LoVo (cell line): ENCODE measurements at places on chromosomes 4 and X.

GRCh38 chr4:82050796-82051195 lies 323.0 kb downstream of the HNRNPD start:
- no peak for DNase-seq

DNA sequence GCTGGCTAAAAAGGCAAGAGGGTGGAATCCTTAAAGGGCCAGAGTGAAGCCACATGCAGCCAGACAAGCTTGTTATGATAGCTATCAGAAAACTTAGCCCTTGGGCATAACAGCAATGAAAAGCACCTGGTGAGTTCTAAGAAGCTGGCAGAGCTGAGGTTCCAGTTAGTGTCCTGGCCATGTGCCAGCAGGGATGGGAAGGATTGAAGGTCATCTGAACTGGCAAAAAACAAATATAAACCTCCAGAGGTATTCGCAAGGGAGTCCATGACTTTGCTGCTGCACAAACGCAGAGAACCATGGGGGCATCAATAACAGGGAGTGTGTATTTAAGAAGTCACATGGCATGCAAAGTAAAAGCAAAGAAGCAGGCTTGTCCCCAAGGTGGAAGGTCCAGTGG lies 208.9 kb downstream of the FAM47A start:
- no peak for DNase-seq

GRCh38 chr4:12231098-12231497 lies 802.4 kb upstream of the HS3ST1 start:
- DNase-seq: no peak

GRCh38 chr4:60129740-60130139 lies 1070.4 kb upstream of the ADGRL3 start:
- no peak for DNase-seq

GRCh38 chr4:24881508-24882196 lies 31.2 kb downstream of the CCDC149 start:
- DNase-seq: no peak

DNA sequence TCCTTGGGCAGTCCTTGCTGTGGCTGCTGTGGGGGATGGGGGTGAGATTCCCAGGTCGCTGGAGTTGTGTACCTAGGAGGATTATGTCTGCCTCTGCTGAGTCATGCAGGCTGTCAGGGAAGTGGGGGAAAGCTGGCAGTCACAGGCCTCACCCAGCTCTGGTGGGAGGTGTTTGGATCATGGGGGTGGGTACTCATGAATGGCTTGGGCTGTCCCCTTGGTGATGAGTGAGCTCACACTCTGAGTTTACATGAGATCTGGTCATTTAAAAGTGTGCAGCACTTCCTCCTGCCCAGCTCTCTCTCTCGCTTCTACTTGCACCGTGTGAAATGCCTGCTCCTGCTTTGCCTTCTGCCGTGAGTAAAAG lies 24.6 kb upstream of the PDLIM3 start:
- peak; percentile 47 for DNase-seq

DNA sequence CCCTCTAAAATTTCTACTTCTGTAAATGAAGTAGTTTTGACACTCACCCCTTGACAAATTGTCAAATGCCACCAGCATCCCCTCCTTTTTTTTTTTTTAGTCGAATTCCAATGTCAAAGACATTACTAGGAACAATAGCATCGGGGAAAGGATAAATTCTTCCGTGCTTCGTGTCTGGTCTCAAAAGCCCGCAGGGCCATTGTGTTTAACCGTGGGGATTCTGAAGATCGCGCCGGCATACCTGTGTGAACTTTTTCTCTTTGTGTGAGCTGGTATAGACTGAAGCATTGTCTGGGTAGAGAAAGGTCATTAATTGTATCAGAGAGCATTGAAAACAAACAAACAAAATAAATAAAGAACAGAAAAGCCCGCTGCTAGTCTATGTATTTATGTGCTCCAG lies 313.9 kb downstream of the ASMT start:
- DNase-seq: no peak

- no peak for DNase-seq
These were observed 32.9 kb downstream of the HTT-AS start for GRCh38 chr4:3041192-3042142.

DNA sequence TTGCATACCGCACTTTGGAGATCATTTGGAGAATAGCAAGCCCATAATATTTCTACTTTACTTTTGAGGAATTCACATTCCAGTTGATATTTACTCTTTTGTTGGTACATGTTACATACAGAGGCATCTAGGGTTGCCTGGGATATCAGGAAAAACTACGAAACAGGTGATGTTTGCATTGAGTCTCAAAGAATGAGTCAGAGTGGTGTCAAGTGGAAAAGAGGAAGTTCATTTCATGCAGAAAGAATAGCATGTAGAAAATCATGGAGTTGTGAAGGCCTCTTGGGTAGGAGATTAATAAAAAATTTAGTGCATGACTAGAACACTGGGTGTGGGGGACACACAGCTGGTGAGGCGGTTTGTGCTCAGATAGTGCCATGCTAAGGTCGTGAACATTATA lies 33.5 kb upstream of the ELOVL6 start:
- no peak for DNase-seq

DNA sequence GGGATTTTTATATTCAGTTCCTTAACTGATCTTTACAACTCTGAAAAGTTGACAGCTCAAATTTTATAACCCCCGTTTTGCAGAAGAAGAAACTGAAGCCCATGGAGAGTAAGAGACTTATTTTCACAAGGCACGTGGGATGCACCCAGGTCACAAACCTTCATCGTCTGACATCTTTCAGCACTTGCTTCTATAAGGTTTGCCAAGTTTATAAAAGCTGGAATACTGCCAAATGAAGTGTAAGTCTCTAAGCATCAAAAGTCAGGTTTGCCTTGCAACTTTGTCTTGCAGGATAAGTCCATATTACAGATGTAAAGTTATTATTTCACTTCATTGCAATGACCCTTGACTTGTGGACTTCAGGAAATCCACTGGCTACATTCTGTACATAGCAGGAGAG lies 6.3 kb upstream of the KCNIP4 start:
- no peak for DNase-seq

GRCh38 chr4:54228961-54229501 lies at the start of gene PDGFRA:
Gene PDGFRA (plus strand): TSS chr4:54229293. CDS start chr4:54258769, 29,476 bp downstream.
- DNase-seq: no peak

DNA sequence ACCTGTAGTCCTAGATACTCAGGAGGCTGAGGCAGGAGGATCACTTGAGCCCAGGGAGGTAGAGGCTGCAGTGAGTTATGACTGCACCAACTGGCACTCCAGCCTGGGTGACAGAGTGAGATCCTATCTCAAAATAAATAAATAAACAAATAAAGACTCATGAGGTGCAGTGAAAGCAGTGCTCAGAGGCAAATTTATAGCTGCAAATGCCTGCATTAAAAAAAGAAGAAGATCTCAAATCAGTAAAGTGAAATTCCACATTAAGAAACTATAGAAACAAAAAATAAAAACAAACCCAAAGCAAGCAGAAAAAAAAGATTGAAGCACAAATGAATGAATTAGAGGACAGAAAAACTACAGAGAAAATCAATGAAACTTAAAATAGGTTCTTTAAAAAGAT lies 22.5 kb upstream of the HSD17B13 start:
- no peak for DNase-seq

- no peak for DNase-seq
These were observed 28.3 kb downstream of the AREG start for GRCh38 chr4:74473155-74473811.

DNA sequence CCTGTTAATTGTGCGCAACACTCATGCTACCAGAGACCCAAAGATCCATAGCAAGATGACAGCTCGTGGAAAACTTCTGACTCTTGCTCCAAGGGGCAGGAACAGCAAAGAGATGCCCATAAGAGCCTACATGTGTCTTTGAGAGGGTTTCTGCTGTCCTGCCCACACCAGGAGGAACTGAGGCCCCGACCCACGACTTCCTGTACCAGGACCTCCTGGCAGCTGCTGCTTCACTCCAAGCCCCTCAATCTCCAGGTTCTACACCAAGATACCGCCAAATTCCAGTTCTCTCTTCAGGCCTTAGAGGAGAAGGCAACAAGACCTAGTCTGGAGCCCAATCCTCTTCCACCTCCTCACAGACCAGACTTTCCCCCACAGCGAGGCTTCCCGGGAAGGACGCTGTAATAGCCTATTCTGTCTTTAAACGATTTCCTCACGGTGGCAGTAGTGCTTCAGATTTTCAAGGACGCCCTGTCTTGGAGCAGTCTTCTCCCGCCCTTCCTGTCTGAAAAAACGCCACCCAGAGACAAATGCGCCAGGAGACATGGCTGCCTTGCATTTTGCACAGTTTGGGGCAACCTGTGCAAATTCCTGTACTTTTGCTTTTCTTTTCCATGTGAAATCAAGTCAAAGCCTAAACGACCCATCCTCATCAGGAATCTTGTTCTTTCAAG lies 230.2 kb upstream of the STK26 start:
- no peak for DNase-seq

DNA sequence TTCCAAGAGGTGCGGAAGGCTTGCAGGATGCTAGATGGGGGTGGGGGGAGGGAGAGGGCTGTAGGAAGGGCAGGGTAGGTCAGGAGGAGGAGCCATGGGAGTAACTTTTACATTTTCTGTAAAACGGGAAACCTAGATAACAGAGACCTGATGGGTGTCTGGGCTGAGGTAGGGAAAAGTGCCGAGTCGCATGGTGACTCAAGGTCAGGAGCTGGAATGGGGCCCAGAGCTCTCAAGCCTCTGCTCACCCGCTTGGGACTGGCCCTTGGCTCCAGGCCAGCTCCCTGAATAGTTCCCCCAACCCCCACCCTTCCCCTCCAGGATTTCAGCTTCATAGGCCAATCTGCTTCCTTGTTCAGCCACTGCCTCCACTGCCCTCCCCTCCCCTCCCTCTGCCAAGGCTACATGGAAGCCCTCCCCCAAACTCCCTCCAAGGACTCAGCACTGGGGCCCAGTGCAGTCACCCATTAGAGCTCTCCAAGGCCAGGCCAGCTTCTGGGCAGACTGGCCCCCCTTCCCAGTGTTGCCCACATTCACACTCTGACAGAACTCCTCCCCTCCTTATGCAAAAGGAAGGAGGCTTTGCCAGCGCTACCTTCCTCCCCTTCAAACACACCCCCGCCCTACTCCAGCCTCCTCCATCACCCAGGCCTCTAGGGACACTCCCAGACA lies 43.6 kb downstream of the TSC22D3 start:
- peak; percentile 62 for DNase-seq

DNA sequence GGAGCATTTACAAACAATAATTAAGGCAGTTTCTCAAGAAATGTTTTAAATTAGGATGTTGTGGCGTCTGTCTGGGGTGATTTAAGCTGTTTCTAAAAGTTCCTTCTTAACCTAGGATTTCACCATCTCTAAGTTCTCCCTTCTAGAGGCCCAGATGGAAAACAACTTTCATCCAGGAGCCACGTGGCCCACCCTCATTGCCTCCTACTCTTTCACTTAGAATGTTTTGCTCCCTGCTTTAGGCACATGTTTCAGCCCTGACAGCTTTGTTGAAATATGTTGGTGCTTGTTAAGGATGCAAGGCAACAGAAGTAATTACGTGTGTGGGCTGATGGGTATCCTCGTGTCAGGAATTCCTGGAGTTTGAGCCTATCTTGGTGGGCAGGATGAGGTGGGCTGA lies 131.3 kb downstream of the GUCY2F start:
- no peak for DNase-seq
